ENCODE measurements at places on chromosomes 7 and 10. TPM values are rescaled to one million over a fixed set of nuclear protein-coding genes. Genes with fewer than 3 reads are reported as not detected.

MUC3A gene
- total RNA-seq = 1.3 TPM

TMEM236 gene
- 3.0 TPM for total RNA-seq

C10orf53 gene
- total RNA-seq = not detected

SMKR1 gene
- total RNA-seq = not detected

ZNF37A gene
- total RNA-seq = 21.5 TPM

CACNB2 gene
- total RNA-seq = 0.19 TPM

KIN gene
- total RNA-seq = 10.6 TPM

TMEM229A gene
- not detected for total RNA-seq

PPP1R9A gene
- 13.8 TPM for total RNA-seq

CPXM2 gene
- total RNA-seq = 17.9 TPM

UTF1 gene
- total RNA-seq = not detected

DNA sequence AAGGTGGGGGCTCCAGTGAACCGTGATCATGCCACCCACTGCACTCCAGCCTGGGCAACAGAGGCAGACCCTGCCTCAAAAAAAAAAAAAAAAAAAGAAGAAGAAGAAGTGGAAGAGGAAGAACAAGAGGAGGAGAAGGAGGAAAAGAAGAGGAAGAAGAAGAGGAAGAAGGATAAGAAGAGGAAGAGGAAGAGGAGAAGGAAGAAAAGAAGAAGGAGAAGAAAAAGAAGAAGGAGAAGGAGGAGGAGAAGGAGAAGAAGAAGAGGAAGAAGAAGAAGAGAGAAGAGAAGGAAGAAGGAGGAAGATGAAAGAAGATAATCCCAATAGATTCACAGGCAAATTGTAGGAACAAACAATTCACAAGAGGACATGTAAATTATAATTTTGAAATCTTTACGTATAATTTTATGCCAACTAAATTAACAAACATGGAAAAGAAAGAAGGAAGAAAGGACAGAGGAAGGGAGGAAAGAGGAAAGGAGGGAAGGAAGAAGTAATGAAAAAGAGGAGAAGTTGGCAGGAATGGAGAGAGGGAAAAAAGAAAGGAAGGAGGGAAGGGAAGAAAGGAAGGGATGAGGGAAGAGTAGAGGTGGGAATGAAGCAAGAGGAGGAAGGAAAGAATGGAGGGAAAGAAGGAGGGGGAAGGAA lies 3.5 kb downstream of the SVOPL start:
- DNase-seq = no peak

DNA sequence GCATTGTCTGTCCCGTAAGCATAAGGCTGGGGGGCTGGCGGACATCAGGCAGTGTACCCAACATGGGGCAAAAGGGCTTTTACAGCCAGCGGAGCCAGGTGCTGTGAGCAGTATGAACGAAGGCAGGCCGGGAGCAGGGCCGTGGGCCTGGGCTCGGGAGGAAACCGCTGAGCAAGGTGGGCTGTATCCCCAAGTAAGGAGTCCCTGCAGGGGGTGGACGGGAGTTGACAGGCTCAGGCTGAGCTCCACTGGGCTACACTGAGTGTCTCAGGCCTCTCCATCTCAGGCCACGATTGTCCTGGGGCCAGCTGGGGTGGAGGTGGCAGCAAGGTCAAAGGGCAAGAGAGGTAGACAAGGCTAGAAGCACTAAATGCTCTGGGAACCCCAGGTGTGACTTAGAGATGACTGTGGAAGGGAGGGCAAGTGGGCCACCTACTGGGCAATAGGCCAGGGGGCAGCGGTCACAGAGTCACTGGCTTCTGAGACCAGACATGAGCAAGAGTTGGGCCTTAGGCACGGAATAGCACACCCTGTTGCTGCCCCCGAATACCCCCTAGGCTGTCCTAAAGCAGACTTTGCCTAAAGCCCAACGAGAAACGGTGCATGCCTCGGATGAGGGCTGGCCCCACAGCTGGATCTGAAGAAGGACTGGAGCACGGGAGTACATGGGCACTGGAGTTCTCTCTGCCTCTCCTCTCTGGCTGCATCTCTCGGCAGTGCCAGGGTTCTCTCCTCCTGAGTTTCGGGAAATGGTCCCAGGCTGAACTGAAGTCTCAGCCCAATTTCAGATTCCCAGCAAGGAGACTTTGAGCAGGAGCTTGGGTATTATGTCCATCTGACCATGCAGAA lies 10.8 kb upstream of the RAMP3 start:
- DNase-seq = peak; percentile 83

DNA sequence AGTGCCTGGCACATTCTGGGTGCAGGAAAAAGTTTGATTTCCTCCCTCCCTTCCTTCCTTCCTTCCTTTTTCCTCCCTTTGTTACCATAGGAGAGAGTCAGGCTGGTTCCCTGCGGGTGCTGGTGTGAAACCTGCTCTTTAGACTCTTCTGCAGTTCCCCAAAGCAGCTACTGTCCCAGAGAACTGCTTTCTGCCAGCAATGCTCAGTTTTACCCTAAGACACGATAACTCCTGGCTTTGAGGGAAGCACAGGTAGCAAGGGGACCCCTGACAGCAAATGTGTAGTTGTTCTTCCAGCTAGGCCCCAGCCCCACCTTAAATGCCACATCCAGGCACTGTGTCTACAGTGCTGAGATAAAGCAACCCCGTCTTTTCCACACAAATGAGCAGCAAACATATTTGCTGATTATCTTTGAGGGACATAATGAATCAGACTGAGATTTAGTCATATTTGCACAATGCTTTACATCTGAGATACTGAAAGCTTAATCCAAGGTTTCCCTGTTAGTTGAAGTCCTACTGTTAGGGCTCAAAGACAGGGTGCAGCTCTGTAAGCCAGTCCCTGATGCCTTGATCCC lies 55.5 kb downstream of the MET start:
- DNase-seq = no peak

- no peak for DNase-seq
Observed at GRCh38 chr10:77506517-77507200, 130.9 kb downstream of the KCNMA1 start.

DNA sequence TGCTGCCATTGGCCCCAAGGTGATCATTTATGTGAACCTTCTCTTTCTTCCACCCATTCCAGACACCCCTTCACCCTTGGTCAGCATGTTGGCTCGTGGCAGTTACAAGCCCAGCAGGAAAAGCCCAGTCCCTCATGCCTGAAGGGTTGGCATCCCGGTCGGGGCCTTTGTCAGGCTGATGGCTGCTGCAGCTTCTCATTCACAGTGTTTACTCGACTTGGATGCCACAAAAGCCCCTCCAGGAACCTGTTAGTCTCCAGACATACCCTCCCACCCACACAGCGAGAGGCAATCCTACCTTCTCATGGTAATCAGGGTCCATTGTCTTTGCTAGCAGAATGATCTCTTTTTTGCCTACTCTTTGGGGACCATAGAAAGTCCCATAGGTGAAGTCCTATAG lies 200.8 kb upstream of the PFKP start:
- DNase-seq = no peak

DNA sequence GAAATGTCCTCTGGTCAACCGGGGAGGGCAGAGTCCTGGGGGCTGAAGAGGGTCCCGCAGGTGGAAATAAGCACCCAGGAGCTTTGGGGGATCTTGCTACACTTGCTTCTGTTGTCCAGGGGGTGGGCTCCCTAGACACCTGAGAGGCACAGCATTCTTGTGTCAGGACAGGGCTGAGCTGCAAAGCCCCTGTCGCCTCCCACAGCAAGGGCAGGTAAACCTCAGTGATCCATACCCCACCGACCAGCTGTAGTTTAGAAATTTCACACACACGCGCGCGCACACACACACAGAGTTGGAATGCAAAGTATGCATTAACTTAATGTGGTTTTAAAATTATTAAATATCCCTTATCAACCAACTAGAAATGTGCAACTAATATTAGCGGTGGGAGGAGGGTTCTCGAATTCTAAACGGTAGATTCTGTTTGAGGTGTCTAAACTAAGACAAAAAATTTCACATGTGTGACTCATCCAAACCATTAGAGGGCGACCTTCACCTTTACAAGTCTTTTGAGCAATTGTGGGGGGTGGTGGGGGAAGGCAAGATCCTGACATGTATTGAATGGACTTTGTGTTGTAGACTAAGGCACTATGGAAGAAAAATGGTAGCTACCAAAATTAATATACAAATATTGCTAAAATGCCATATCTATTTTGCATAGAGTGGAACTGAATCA lies 34.3 kb upstream of the PTF1A start:
- no peak for DNase-seq

GRCh38 chr7:149369497-149369896 lies 91.4 kb downstream of the ZNF777 start:
- no peak for DNase-seq

DNA sequence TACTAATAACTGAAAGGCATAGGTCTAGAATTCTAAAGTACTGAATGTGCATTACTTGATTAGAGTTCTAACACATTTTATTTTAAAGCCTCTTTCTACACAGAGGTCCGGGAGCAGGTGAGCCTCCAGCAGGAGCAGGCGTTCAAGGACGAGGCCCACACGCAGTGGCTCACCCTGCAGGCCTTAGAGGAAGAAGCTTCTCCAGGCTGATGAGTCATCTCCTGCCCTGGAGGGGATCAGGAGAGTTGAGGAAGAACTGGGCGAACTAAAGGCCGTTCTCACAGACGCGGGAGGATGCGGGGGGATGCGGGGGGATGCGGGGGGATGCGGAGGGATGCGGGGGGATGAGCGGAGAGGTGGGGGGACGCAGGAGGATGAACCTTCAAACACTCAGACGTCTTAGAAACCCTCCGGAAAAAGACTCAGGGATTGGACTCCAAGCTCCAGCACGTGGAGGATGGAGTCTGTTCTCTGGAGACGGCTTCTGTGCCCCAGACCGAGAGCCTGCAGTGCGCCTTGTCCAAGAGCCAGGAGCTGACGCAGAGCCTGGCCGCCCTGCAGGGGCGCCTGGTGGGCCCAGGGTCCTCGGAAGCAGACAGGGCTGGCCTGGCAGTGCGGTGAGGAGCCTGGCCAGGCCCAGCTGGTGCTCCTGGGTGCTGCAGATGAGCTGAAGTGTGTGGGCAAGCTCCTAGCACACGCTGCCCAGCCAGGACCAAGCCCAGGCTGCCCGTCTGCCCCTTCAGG lies 433.7 kb upstream of the TPK1 start:
- DNase-seq = no peak

- no peak for DNase-seq
Observed at GRCh38 chr7:28517606-28518005, 105.3 kb downstream of the CREB5 start.

DNA sequence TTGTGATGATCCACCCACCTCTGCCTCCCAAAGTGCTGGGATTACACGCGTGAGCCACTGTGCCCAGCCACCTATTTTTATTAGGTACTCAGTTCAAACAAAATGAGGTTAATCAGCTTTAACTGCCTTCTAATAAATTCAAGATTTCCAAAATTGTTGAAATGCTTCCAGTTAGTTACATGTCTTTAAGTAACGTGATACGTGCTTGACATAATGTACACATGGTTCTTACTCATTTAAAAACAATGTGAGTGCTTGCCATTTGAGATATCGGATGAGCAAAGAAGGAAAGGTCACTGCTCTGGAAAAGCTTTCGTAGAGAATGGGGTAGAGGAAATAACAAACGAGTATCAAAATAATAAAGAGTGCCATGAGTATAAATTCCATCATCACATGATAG lies 83.6 kb downstream of the KMT2E start:
- no peak for DNase-seq

DNA sequence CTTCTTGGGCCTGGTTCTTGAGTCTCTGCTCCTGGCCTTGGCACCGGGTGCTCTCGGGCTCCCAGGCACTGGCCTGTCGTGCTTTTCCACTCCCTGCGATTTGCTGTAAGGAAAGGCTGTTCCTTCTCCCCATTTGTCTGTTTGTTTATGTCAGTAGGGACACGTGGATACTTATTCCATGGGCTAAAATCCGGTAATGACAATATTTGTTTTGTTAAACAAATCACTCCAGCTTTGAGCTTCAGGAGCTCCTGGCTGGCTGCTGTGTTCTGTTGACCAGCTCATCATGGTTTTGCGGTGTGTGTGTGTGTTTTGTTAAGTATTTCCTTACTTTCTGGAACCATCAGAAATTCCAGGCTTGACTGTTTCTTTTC lies 17.5 kb upstream of the JAKMIP3 start:
- no peak for DNase-seq

GRCh38 chr7:55192723-55193122 lies 172.4 kb upstream of the LANCL2 start:
- DNase-seq = no peak

DNA sequence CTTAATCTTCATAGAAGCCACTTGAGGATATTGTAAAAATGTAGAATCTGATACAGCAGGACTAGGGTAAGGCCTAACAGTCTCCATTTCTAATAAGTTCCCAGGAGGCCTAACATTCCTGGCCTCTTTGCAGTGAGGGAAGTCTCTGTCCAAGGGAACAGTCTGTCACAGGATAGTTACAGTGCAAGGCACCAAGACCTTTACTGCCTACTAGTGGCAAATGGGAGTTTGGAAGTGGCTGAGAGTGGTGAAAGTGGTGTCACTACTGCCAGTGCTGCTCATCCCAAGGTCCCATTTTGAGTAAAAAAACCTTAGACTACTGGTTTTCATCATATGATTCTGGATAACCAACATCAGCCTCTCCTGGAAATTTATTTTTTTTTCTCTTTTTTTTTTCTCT lies 619.5 kb upstream of the SEMA3D start:
- no peak for DNase-seq

DNA sequence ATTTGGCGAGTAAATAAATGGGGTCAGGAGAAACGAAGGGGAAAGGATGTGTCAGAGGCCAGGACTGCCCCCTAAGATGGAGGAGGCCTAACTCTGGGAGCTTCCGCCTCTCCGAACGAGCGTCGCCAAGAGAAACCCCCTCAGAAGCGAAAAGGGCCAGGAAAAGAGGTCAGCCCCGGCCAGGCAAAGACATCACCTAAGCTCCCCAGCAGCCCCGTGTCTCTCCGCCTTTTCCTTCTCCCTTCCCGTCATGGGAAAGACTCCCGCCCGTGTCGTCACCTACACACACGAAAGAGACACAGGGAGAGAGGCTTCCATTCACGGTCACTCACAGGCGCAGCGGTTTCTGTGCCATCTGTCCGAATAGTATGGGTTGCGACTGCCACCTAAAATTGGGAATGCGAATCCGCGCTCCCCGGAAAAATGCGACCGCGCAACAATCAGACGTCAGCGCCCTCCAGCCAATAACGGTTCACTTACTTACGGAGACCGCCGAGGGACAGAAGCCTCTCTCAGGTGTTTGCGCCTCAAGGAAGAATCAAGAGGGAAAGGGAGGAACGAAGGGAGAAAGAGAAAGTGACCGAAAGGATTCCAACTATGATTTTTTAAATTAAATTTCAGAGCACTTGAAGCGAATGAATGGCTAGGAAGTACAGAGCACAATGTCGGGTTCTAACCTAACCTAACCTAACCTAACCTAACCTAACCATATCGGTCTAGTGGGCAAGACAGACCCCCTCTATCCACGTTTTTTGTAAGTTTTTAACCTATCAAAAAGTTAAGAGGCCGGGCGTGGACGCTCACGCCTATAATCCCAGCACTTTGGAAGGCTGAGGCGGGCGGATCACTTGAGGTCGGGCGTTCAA lies at the start of gene CWF19L1:
TSS of gene CWF19L1 (minus strand) at position 400 of the 866 bp plus-strand sequence. CDS start at position 355, 45 bp downstream.
- peak; percentile 92 for DNase-seq

- no peak for DNase-seq
Observed at GRCh38 chr10:18658271-18659124, 733 bp upstream of the ARL5B start.

DNA sequence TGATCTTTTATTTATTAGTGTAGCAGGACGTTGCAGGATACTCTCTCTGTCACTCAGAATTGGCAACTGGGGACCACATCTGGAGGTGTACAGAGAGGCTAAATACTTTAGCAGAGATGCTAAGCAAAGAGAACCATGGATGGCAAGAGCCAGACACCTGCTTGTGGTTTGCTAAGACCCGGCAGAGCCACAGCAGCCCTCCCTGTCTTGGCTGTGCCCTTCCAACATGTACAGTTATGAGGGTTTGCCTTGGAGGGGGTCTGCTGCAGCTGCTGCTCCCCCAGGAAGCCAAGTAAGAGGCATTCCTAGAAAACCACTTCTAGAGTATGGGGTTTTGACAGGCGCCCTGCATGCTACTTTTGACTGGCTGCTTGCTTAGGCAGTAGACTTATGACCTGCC lies 5.1 kb downstream of the NPVF start:
- no peak for DNase-seq
